ENCODE measurements at places on chromosomes 2 and 18.

DNA sequence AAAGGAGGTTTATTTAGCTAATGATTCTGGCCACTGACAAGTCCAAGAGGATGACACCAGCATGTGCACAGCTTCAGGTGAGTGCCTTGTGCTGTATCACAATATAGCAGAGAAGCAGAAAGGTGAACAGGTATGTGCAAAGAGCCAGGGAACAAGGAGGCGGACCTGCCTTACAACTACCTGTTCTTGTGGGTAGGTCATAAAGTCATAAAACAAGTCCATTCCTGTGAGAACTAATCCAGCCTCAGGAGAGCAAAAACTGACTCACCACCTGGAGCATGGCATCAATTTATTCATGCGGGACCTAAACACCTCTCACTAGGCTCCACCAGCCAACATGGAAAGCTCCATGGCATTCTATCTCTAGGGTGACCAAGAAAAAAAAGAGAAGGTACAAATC, 234.2 kb downstream of the ASXL3 start:
- DNase-seq = no peak

GRCh38 chr2:3870222-3870621, 166.8 kb downstream of the DCDC2C start:
- DNase-seq = no peak

- no peak for DNase-seq
These were observed 28.3 kb upstream of the HPCAL1 start for GRCh38 chr2:10274376-10274775.

GRCh38 chr2:62302631-62303435, 106.9 kb downstream of the B3GNT2 start:
- no peak for DNase-seq

All from stimulated activated CD4-positive, alpha-beta T cell treated with anti-CD3 and anti-CD28 coated beads, Interleukin-2, amount 100 ng/mL, for 24 hours (primary cell).